ENCODE measurements at places on chromosomes 3 and 15.

DNA sequence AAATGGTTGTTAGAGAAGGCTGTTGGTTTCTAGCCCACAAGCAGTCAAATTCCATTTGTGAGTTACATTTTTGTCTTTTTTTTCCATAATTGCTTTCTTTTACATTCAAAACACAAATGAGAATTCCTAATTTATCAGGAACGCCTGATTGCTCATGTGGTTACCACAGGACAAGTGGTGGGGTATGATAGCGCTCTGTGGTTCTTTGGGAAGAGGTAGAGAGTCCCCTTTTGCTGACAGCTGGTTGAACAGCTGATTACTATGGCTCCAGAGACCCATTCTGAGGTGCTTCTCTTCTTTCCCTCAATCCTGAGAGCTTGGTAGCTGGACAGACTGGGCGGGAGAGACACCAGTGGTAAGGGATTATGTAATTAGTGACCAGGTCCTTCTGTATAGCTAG, 24.4 kb downstream of the CNOT10 start:
- no peak for DNase-seq

DNA sequence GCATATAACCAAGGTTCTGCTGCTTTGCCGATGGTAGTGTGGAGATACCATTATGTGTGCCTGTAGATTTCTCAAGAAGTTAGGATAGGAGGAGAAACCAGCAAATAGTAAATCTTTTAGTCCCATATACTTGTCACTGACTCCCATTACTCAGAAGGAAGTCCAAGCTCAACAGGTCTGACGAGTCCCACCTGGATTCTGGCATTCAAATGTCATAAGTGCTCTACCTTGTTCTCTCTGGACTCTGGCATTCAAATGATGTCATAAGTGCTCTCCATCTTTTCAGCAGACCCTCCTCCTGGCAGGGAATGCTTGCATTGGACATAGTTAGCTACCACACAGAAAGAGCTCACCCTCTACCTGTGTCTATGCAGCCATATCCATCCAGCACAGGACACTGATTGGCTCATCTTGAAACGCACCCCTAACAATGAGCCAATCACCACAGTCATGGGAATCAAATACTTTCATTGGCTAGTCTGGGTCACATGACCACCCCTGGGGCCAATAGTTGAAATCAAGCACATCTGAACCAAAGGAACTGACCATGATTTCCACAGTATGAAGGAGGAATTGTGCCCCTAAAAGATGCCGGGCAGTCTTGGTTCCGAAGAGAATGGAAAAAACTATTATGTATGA, 205.0 kb upstream of the ADAMTS9 start:
- DNase-seq, result no peak

DNA sequence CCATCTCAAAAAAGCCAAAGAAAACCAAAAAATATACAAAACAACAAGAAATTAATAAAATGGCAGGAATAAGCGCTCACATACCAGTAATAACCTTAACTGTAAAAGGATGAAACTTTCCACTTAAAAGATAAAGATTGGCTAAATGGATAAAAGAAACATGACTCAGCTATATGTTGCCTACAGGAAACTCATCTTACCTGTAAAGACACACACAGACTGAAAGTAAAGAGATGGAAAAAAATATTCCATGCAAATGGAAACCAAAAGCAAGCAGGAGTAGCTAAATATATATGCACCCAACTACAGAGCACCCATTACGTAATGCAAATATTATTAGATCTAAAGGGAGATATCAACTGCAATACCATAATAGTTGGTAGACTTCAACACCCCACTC, 49.7 kb downstream of the ADAM10 start:
- no peak for DNase-seq

- peak; percentile 71 for DNase-seq
These were observed 29.5 kb upstream of the VEPH1 start for GRCh38 chr3:157532529-157533297.

GRCh38 chr15:95973566-95974256, 356.8 kb upstream of the NR2F2 start:
- no peak for DNase-seq

DNA sequence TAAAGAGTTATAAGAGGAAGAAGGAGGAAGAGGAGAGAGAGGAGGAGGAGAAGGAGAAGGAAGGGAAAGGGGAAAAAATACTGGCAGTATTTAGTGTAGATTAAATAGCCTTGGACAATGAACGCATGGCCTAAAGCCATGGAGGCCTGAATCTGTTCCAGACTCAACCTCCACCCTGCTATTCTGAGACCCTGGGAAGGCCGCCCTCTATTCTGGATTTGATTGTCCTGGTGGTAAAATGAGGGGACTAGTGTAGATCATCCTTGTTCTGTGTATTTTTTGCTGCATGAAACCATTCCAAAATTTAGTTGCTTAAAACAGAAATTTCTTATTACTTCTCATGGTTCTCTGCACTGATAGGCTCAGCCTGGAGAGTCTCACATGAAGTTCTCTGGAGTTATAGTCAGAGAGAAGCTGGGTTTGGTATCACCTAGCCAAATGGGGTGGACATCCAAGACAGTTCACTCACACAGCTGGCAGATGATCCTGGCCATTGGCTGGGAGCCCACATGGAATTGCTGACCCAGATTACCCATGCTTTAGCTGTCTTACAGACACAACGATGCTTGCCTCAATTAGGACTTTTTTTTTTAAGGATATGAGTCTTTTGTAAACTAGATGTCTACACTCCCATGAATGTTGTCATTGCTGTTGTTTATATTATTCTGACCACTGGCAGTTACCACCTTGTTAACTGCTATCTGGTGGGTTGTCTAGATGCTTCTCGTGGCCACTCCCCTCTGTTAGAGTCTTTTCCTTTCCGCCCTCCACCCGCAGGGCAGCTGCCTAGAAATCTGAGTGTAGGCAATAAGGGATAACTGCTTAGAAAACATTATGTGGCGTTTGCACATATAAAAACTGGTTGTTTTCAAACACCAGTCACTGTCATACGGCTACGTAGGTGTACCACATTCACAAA, 149.9 kb downstream of the SST start:
- no peak for DNase-seq

DNA sequence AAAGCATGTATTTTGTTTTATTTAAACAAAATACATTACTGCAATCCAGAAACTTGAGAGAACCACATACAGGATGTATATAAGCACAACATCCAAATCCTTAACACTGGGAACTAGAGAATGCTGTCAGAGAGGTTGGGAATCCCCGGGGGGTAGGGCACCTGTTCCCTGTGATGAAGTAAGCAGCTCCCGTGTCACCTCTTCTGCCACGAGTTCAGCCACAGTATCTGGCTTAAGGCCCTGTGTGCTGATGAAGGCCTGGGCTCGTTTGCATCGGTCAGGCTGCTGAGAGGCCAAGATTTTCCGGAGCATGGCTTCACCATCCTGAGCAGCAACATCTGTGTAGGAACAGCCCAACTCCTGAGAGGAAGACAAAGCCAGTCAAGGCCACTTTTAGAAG, 36.4 kb downstream of the EIF3J start:
- no peak for DNase-seq

DNA sequence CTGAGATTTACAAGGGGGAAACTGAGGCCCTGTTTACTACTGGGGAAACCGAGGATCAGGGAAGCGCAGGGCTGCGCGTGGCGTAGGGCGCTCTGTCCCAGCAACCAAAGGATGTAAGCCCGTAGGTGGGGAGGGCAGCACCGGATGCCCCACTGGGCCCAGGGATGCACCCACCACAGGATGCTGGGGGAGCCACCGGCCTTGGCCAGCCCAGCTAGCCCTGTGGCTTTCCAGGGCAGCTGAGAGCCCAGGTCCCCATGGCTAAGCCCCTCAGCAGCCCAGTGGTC, 33.4 kb downstream of the RPN1 start:
- no peak for DNase-seq

DNA sequence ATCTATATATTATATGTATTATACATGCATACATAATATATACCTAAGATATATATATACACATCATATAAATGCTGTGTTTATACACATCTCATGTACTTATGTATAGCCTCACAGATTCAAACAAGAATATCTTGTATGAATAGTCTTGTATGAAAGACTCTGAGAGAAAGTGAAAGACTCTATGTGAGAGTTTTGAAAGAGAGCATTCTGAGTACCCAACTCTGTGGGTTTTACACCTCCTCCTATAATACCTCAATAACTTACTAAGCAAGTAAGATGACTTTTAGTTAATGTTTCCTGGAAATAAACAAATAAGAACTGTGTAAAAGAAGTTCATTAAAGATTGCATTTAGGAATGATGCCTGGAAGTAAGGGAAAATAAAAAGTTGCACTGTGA, 108.1 kb upstream of the GMNC start:
- DNase-seq, result no peak

DNA sequence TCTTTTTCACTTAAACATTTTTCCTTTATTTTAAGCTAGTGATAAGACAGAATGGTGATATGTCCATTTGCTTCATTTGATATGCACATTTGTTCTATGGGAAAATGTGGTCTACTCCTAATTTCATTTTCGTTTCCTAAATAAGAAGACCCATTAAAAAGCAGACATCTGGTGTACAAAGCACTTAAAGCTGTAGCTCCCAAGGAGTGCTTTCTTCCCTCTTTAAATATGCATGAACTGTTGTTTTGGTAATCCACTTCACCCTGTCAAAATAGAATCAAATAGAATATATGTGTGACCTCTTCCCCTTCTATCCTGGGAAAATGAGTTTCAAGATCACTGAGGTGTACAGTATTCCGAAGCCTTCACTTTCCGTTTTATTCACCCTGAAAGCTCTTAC, 182.8 kb downstream of the ROBO2 start:
- DNase-seq, result no peak

- no peak for DNase-seq
These were observed 17.5 kb upstream of the ARHGEF3 start for GRCh38 chr3:56819016-56819809.

Measured in AG04450 (cell line).